T-helper 2 cell treated with Interferon-gamma antibody and Interleukin-4, amounts not matched to agents 5 μg/mL and 100 μg/mL, for 36 hours (primary cell): ENCODE measurements at places on chromosomes 7 and 10.

GRCh38 chr7:124366118-124366517 lies 333.3 kb upstream of the TMEM229A start:
- DNase-seq, result no peak

- no peak for DNase-seq
These were observed 7.4 kb upstream of the OPN4 start for GRCh38 chr10:86646933-86647332.

DNA sequence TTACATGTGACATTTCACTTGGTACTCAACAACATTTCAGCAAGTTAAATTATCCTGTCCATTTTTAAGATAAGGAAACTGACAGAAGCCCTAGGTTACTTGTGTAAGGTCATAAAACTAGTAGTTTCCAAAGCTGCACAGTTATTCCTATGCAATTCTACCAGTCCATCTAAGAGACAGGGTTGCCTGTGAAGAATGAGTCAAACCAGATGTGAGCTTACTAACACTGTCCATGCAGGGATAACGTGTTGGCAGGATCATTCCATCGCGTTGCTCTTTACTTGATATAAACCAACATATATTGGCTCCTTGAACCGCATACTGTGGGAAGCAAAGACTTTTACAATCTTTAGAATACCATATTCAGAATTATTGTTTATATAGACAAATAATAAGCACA lies 280.9 kb upstream of the HGF start:
- DNase-seq, result no peak

DNA sequence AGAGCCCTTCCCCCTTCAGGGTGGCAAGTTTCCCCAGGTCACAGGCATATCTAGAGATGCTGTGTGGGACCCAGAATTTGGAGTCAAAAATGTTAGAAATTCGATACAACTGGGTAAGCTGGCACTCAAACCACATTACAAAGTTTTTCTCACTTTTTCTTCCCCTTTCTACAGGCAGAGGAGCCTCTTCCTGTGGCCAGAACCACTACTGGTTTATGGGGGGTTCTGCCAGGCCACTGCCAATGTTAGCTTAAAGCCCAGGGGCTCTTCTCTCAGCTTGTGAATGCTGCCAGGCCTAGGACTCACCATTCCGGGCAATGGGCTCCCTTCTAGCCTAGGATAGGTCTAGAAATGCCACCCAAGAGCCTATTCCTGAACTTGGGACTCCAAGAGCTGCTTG lies 617.9 kb upstream of the PHF14 start:
- no peak for DNase-seq

- DNase-seq, result no peak
These were observed 6.7 kb downstream of the CEP55 start for GRCh38 chr10:93503075-93503474.

GRCh38 chr7:77797734-77798393 lies 370 bp downstream of the TMEM60 start:
- DNase-seq, result no peak

DNA sequence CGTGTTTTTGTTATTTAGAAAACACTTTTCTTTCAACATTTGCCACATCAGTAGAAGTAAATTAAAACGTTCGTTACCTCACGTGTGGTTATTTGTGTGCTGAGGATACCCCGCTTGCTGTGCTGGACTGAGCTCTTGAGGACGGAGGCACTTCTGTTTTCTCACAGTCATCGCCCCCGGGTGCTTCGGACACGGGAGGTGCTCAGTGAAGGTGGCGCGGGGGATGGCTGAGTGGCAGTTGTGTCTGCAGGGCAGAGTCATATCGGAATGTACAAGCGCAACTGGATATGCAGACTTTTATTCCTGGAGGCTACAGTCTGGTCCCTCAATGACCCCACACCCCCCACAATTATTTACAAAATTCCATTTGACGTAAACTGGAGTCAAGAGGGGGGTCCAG lies 92.0 kb downstream of the DYNC2I1 start:
- DNase-seq, result no peak
